A172 (cell line): ENCODE measurements at places on chromosomes 5 and 9. TPM values are rescaled to one million over a fixed set of nuclear protein-coding genes. Genes with fewer than 3 reads are reported as not detected.
A peak's percentile ranks its signal among the peaks of the same experiment; 100 is the strongest.

- no peak for DNase-seq
These were observed 100.3 kb upstream of the ERCC6L2 start for GRCh38 chr9:95775191-95775590.

MAN2A1 gene
- total RNA-seq: 70.8 and 75.3 TPM in 2 replicates

GRCh38 chr9:7245976-7246580 is 488.3 kb downstream of the KDM4C start:
- DNase-seq: no peak

FAM169A gene
- total RNA-seq: 28.3 and 33.0 TPM in 2 replicates

GRCh38 chr9:130938652-130939404 is at the start of gene FIBCD1:
FIBCD1 (minus strand) TSS chr9:130939247; CDS start chr9:130938607, 640 bp downstream.
- DNase-seq: no peak

TMEM232 gene
- 0.14 and 1.5 TPM in 2 replicates for total RNA-seq

GRCh38 chr5:50694027-50694590 is 27.7 kb downstream of the PARP8 start:
- DNase-seq: no peak

DNA sequence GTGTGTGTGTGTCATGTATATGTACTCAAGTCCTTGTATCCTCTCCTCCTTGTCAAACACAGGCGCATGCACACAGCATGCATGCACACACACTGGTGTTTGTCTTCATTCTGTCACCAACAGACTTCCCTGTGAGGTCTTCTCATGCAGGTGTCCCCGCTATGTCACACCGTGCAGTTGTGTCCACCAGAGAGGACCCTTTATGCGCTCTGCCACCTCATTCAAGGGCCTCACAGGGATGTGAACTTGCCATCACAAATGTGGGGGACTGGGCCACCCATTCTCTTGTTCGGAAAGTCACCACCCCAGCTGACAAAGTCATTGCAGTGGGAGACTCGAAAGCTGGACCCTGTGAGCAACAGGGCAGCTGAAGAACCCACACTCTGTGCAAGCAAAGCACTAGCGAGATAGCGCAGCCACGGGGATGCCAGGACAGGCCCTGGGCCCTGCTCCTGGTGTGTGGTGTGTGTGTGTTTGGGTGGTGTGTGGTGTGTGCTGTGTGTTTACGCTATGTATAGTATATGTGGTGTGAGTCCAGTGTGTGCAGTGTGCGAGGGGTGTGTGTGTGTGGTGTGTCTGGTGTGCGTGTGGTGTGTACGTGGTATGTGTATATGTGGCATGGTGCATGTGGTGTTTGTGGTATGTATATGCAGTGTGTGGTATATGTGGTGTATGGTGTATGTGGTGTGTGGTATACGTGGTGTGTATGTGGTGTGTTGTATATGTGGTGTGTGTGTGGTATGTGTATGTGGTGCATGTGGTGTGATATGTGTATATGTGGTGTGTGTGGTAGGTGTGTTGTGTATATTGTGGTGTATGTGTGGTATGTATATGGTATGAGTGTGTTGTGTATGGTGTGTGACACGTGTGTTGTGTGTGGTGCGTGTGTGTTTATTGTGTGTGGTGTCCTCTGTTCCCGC is 30.9 kb upstream of the NXNL2 start:
- DNase-seq: no peak

BARX1 gene
- total RNA-seq: not detected in 2 replicates

NSD1 gene
- 39.9 and 48.6 TPM in 2 replicates for total RNA-seq

GRCh38 chr5:137129886-137130680 is 369.0 kb downstream of the SPOCK1 start:
- DNase-seq: no peak

DNA sequence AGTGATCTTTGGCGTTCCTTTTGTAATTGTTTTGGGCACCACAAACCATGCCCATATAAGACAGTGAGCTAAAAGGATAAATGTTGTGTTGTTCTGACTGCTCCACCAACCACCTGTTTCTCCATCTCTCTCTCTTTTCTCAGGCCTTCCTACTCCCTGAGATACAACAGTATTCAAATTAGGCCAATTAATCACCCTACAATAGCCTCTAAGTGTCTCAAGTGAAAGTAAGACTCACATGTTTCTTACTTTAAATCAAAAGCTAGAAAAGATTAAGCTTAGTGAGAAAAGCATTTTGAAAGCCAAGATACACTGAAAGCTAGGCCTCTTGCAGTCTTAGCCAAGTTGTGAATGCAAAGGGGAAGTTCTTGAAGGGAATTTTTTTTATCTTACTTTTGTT is 268.8 kb upstream of the NREP start:
- DNase-seq: no peak

DNA sequence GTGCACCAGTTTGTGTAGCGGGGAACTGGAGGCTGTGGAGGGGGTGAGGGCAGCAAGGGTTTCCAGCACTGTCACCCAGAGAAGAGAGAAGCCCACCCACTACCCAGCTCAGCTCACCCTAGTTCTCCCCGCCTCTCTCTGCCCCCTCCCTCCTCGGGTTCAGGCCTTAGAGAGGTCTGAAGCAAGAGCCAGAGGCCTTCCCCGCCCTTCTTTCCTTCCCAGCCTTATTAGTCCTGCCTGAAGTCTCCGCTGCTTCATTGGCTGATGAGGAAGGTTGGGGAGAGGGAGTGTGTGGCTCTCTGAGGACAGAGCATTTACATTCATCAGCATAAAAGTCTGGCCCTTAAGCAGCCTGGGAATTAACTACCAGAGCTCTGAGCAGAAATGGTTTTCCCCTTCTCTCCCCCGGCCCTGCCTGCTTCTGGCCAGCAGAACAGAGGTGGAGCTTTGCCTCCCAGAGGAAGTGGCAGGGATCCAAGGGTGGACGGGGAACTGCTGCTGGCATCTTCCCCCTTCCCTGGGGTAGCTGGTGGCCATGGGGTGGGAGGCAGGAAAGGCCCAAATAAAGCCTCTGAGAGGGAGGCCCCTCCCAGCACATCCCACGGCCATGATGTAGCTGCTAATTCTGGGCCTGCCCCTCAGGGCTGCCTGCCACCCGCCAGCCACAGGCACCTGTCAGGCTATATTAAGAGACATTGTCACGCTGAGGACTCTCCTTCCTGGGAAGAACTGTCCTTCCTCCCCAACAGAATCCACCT is 4.1 kb downstream of the DNAJB5 start:
- peak; percentile 51 for DNase-seq

GRCh38 chr9:134915046-134915985 is 2.4 kb downstream of the FCN1 start:
- no peak for DNase-seq

XPA gene
- 19.1 and 32.3 TPM in 2 replicates for total RNA-seq

- DNase-seq: no peak
These were observed 269.2 kb upstream of the SMARCA2 start for GRCh38 chr9:1745980-1746379.

- no peak for DNase-seq
These were observed 60.6 kb downstream of the FAM174A start for GRCh38 chr5:100595812-100596173.

DNA sequence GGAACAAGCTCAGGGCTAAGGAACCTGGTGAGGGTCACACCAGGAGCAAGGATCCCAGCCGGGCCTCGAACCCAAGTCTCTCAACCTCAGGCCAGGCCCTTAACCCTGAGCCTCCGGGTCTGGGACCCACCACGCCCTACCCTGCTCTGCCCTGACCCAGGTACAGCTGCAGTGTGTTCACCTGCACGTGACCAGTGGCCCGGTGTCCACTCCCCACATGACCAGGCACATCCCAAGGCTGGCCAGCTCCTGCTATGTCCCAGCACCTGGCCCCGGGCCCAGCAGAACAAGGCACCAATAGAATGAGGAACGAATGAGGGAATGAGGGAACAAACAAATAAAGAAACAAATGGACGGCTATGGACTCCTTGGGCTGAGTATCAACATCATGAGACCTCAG is 112.0 kb upstream of the SARDH start:
- no peak for DNase-seq
